DND-41 (cell line): ENCODE measurements at places on chromosomes 7 and 10.

- DNase-seq: no peak
These were observed 87.3 kb downstream of the SDHAF3 start for GRCh38 chr7:97204821-97205220.

GRCh38 chr7:93949423-93949822 lies 27.9 kb downstream of the GNG11 start:
- no peak for DNase-seq

GRCh38 chr10:115171392-115171960 lies 78.3 kb downstream of the ATRNL1 start:
- no peak for DNase-seq

GRCh38 chr7:56105508-56105907 lies 768 bp downstream of the CHCHD2 start:
- DNase-seq: peak; percentile 30

GRCh38 chr7:121874298-121874697 lies 1.3 kb downstream of the PTPRZ1 start:
- DNase-seq: no peak
